IPS DF 6.9 (cell line): ENCODE measurements at places on chromosomes 13 and 19.

DNA sequence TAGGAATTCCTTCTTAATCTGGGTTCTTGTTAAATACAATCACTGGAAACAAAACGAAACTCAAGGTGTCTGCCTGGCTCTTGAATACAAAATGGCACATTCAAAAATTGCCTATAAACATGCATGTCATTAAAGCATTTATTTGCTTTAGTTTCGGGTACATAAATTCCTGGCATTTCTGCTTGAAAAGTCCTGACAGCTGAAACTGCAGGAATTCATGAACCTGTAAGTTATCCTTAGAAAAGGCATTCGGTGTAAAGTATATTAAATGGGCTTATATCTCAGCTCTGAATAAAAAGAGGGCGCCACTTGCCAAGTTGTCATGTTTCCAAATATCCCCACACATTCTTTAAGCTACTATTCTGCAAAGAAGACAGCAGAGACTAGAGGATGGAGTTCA, 32.9 kb downstream of the RXFP2 start:
- no peaks in the 10 kb centered on the region for H3K36me3 ChIP-seq
- no peaks in the 10 kb centered on the region for H3K27me3 ChIP-seq
- no peaks in the 10 kb centered on the region for H3K4me1 ChIP-seq
- H3K4me3 ChIP-seq, result no peak overlapping the region

- no peak overlapping the region for H3K27ac ChIP-seq
- no peaks in the 10 kb centered on the region for H3K27me3 ChIP-seq
- no peaks in the 10 kb centered on the region for H3K36me3 ChIP-seq
- no peak for DNase-seq
Measured at GRCh38 chr19:33727331-33727998, 69.2 kb upstream of the KCTD15 start.

GRCh38 chr13:26202365-26202972, 19.6 kb downstream of the RNF6 start:
- H3K36me3 ChIP-seq, result no peaks in the 10 kb centered on the region
- H3K27me3 ChIP-seq, result no peaks in the 10 kb centered on the region
- H3K27ac ChIP-seq, result no peak overlapping the region
- no peaks in the 10 kb centered on the region for H3K4me1 ChIP-seq
- H3K4me3 ChIP-seq, result no peak overlapping the region

GRCh38 chr13:92377396-92377795, 849.2 kb upstream of the GPC6 start:
- no peaks in the 10 kb centered on the region for H3K27me3 ChIP-seq
- no peak for DNase-seq
- no peaks in the 10 kb centered on the region for H3K4me1 ChIP-seq
- H3K27ac ChIP-seq, result no peak overlapping the region
- H3K4me3 ChIP-seq, result no peak overlapping the region

DNA sequence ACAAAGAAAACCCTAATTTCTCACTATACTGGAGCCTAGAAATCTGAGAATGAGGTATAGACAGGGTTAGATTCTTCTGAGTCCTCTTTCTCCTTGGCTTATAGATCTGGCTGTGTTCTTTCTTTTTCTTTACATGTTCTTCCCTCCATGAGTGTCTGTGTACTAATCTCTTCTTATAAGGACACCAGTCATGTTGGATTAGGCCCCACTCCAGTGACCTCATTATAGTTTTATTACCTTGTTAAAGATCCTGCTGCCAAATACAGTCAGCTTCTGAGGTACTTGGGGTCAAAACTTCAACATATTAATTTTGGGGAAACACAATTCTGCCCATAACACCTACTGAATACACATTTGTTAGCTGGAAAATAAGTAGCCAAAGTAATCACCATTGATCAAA, 302.6 kb downstream of the PCDH9 start:
- no peak overlapping the region for H3K4me3 ChIP-seq
- H3K4me1 ChIP-seq, result no peaks in the 10 kb centered on the region
- no peak for DNase-seq
- no peak overlapping the region for H3K27ac ChIP-seq
- H3K27me3 ChIP-seq, result no peaks in the 10 kb centered on the region

GRCh38 chr13:70527599-70527998, 419.3 kb upstream of the KLHL1 start:
- no peaks in the 10 kb centered on the region for H3K36me3 ChIP-seq
- H3K4me1 ChIP-seq, result no peaks in the 10 kb centered on the region
- no peak overlapping the region for H3K27ac ChIP-seq
- no peak overlapping the region for H3K4me3 ChIP-seq
- no peaks in the 10 kb centered on the region for H3K27me3 ChIP-seq
- no peak for DNase-seq

GRCh38 chr19:55656988-55657747, 2.3 kb downstream of the U2AF2 start:
- no peak for DNase-seq
- H3K27ac ChIP-seq, result no peak overlapping the region
- H3K4me1 ChIP-seq, result peaks cover 1% of the 10 kb centered on the region; the same call in 1 of the 2 replicates
- H3K4me3 ChIP-seq, result no peak overlapping the region
- no peaks in the 10 kb centered on the region for H3K27me3 ChIP-seq
- peaks cover 24% of the 10 kb centered on the region for H3K36me3 ChIP-seq

- H3K4me3 ChIP-seq, result no peak overlapping the region
- peak; percentile 7 for DNase-seq
- H3K27me3 ChIP-seq, result no peaks in the 10 kb centered on the region
- no peaks in the 10 kb centered on the region for H3K4me1 ChIP-seq
- H3K36me3 ChIP-seq, result no peaks in the 10 kb centered on the region
- H3K27ac ChIP-seq, result no peak overlapping the region
Measured at GRCh38 chr19:15869109-15869555, 28.7 kb downstream of the CYP4F2 start.
